ENCODE measurements at places on chromosomes 12 and 14.

- no peak for DNase-seq
These were observed 249.9 kb downstream of the DPF3 start for GRCh38 chr14:72644038-72644437.

DNA sequence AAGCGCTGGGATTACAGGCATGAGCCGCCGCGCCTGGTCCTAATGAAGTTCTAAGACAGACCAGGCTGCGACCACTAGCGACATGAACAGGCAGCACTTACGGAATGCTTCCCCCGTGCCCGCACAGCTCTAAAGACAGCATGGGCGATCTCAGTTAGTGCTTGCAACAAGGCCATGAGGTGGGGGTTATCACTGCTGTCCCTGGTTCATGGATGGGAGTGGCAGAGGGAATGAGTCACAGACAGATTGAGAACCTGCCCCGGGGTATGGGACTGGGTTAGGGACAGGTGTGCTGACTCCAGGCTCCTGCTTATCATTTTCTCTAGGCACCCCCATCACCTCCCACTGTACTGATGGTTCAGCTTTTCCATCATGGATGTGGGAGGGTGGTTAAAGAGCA lies 160.9 kb downstream of the VRK1 start:
- no peak for DNase-seq

GRCh38 chr12:96510306-96510764 lies 21.0 kb downstream of the CFAP54 start:
- DNase-seq = no peak

DNA sequence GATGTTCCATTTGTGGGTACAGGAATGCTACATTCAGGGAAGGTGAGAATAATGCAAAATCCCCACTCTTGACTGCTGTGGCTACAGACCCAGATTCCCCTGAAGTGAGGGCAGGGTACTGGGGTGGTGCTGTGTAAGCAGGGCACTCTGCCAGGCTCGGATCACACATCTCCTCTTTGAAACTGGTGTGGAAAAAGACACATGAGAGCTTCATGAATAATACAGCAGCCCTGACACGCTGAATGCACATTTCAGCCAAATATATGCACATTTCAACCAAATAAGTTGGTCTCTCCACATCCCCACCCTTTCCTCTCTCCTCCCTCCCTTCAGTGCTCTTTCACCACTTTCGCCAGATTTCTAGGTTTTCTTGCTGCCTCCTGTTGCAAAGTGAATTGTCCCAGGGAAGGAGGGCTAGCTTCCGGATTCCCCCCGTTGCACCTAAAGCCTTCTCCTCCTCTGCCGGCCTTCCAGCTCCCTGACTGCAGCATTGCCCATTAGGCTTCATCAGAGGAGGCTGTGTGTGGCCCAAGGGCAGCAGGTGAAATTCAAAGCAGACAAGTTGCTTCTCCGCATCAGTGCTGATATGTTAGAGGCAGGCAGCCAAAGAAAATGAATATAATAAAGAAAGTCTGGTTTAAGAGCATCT lies 118.2 kb upstream of the TMCC3 start:
- DNase-seq = no peak

- no peak for DNase-seq
These were observed 27.2 kb downstream of the NGB start for GRCh38 chr14:77243853-77244252.

DNA sequence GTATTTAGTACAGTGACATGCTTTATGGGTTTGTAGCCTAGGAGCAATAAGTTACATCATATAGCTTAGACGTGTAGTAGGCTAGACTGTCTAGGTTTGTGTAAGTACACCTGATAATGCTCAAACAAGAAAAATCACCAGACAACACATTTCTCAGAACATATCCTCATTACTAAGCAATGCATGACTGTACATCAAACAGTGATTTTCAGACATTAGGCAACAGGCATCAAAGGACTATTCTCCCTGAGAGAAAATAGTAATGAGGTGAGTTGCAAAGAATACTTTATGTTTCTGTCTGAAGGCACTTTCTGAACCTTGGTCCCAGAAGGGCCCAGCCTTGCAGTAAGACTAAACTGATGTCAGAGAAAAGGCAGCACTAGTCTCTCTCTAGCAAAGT lies 48.4 kb upstream of the SYT10 start:
- no peak for DNase-seq

- DNase-seq = no peak
These were observed 28.3 kb downstream of the TMEM120B start for GRCh38 chr12:121740847-121741246.

GRCh38 chr12:122789637-122790036 lies 15.3 kb downstream of the CCDC62 start:
- no peak for DNase-seq

DNA sequence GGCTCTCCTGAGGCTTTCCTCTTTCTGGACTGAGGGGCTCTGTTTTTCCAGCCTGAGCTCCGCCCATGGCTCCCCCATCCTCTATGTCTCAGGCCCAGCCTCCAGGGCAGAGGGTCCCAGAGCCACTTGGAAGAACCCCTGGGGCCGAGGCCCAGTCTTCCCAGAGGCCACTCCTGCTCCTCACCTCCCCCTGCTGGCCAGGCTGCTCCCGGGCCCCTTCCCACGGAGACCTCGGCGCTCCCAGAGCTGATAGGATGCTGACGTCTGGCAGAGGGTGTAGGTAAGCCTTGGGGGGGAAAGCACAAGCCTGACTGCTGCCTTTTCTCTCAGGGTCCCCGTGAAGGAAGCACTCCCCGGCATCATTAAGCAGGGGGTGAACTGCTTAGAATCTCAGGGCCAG lies 51.4 kb downstream of the ERH start:
- DNase-seq = peak; percentile 54

DNA sequence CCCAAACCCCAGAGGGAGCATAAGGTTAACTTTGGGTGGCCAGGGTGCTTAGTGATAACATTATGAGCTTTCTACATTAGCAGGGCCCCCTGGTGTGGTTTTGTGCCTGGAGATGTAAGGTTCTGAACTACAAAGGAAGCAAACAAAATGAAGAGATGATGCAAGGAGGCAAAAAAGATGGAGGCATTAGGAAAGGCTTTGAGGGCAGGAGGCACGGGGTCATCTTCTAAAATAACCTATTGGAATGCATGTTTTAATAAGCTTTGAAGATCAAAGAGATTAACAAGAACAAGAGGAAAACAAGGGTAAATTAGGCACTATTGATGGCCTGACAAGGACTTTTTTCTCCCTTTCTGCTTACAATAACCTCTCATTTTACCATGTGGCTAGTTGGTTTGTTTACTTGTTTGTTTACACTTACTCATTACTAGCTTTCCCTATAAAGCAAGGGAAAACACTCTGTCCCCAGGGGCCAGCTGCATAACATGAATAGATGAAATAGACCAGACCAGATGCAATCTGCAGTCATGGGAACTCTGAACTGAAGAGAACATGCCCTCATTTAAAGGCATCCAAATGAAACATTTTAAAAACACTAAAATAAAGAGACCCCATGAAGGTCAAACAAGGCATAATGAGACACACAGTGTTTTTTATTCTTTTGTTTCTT lies 390.3 kb downstream of the DIO2 start:
- DNase-seq = no peak

DNA sequence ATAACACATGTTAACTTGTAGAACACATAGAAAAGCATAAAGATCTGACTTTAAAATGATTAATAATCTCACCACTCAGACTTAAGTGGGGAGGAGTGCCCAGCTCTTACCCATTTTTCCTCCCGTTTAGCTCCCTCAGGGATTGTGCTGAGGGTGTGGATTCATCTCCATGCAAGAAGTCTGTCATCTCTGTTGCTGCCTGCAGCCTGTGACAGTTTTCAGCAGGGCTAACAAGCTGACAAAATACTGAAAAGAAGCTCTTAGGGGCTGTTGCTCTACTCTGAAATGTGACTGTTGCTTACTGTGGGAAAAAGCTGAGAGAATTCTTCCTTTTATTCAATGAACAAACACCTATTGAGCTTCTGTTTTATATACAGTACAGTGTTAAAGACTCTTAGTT lies 216.2 kb downstream of the CPNE8 start:
- DNase-seq = no peak

- DNase-seq = no peak
These were observed 3.6 kb downstream of the PELI2 start for GRCh38 chr14:56121816-56122215.

- peak; percentile 55 for DNase-seq
These were observed 21.6 kb downstream of the TMTC2 start for GRCh38 chr12:82708061-82708879.

DNA sequence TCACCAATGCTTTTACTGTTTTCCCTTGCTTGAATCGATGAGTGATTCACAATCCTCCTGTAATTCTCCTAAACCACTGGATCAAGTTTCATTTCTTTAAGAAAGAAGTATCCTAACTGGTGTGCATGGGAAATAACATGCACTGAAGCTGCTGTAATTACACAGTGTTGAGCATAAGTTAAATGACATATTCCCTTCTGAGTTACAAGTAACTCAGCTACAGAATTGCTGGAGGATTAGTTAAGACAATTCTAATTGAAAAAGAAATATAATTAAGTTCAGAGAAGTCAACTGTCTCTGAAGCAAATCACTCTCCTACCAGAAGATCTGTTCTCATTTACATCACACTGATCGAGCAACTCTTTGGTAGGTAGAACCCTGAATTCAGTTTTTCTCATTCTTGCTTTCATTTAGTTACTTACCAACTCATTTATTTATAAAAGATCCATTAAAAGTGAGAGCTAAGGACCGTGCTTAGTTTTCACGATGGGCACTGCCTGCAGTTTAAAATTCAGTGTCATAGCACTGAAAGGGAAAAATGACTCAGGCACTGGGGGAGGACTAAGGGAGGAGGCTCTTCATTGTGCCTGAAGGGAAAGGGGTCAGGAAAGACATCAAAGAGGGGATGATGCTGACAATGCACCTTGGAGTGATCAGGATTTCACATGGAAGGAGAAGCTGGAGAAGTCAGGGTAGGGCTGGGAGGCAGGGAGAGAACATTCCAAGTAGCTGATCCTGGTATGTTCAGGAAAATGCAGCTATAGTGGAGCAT lies 327.2 kb downstream of the EMP1 start:
- no peak for DNase-seq

DNA sequence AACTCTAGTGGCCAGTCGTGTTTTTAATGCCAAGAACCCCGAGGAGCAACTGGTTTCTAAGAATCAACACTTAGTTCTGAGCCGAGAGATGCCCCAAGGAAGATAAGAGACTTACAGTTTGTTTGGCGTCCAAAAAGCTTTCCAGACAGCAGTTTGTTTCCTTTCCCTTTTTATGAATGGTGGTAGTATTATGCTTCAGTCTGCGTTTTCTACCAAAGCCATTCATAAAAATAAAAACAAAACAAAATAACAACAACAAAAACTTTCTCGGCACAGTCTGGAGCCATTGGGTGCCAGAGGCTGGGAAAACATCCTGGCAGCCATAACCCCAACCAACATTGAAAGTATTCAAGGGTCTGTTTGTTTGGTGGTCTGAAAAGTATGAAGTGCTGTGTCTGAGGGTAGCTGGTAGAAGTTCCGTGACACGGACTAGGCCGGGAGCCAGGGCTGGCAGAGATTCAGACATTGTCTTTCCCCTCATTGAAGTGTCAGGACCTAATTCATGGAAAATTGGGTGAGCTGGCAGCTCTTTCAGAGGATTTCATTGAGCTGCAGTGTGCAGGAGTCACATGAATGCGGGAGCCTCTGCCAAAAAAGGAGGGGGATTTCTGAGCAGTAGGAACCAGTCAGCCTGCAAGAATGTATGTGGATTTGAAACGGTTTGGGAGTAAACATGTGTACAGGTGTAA lies 124.2 kb downstream of the HMGA2 start:
- DNase-seq = peak; percentile 71

- no peak for DNase-seq
These were observed 109.0 kb upstream of the MDM1 start for GRCh38 chr12:68441167-68441566.

GRCh38 chr12:5428332-5429221 lies 3.3 kb upstream of the NTF3 start:
- no peak for DNase-seq
